ENCODE measurements at places on chromosomes 4 and X.

- DNase-seq = no peak
These were observed 5.2 kb downstream of the APBB2 start for GRCh38 chr4:41209187-41209586.

GRCh38 chr4:90084967-90085295, 42.3 kb upstream of the CCSER1 start:
- no peak for DNase-seq

DNA sequence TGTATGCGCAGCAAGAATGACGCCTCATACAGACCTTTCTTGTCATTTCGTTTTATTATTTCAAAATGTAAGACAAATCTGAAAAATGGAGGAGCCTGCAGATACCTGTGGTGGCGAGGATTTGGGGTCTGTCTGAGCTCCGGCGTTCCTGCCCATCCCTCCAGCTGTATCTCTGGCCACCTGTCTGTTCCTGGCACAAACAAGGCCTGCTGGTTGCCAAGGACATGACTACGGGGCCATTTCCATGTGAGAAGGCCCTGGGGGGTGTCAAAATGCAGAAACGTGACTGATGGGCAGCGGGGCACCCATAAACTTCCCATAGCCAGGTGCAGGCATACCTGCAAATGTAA, 591 bp upstream of the TSPAN7 start:
- no peak for DNase-seq

DNA sequence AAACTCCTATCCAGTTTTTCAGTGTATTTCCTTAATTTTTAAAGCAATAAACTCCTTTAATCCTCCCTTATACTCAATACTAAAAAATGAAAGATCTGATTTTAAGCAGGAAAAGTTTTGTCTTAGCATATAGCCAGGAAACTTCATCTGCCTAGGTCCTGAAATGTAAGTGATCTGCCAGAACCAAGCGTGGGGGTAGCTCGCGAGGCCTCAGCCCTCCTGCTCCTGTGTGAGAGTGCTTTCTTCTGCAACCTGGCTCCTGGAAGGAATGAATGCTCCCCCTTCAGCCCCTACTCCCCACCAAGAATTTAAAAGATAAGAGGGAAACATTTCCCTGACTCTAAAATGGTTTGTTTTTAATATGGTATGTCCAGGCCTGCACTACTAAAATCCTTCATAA, 160.1 kb downstream of the CBR4 start:
- no peak for DNase-seq

DNA sequence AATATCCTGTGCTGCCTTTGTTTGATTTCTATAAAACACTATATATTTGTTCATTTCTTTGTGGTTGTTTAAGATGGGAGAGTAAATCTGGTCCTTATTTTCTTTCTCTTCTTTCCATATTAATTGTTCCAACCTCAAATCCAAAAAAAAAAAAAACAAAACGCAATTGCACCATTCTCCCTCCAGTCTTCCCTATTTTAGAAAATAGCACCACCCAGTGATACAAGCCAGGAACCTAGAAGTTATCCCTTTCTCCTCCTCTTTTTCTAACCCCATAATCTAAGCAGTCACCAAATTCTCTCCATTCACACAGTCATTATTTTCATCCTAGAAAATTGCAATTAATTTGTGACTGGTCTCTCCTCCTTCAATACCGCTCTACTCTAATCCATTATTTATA, 107.8 kb downstream of the GABRA3 start:
- DNase-seq = no peak

DNA sequence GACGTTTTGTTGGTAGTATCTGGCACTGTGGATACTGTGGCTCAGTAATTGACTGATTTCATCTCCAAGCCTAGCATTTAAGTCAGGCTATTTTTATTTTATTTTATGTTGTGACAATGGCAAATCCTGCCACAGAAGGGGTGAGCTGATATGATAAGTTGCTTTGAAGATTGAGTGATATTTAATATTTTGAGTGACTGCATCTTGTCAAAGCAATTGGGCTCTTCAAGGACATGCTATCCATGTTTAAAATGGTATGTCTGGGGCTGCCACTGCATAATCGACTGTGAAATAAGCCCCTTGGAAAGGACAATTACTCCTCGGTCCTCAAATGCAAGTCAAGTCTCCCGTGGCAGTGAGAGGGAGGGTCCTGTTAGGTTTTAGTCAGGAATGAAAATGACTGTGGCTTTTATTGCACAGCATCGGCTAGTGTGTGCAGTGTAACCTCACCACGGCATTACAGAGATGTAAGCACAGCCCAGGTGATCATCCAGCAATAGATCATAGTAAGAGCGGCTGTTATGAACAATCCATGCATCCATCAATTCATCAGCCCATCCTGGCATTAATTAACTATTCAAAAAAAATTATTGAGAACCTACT, 178.2 kb downstream of the GBA3 start:
- no peak for DNase-seq

GRCh38 chr4:72312032-72312650, 256.9 kb downstream of the ADAMTS3 start:
- no peak for DNase-seq

All from inflammatory macrophage treated with lipopolysaccharide for 1 hour (primary cell).